ENCODE measurements at places on chromosomes 11 and 22. TPM values are rescaled to one million over a fixed set of nuclear protein-coding genes. Genes with fewer than 3 reads are reported as not detected.

GRCh38 chr11:70067591-70068341 lies 10.4 kb upstream of the ANO1 start:
- no peak for DNase-seq

- DNase-seq: no peak
Observed at GRCh38 chr11:59785818-59786217, 24.8 kb downstream of the MRPL16 start.

Gene CTNND1
- 28.9 TPM for polyA plus RNA-seq

DNA sequence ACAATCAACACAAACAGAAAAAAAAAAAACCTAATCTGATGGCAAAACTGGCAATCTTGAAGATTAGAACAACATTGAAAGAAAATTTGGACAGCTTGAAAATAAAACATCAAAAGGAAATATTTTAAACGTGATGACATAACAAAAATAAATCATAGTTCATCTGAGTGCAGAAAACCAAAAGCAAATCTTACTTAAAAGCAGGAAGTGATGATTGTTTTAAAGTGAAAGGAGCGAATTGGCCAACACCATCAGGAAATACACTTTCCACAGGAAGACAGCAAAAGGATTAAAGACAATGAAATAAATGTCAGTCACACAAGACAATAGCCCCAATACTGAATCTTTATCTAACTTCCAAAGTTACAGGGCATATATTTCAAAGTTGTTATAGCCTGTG lies 696.5 kb upstream of the CHORDC1 start:
- no peak for DNase-seq

Gene PANX1
- 4.4 TPM for polyA plus RNA-seq

Gene OR5P2
- not detected for polyA plus RNA-seq

Gene DDTL
- 4.9 TPM for polyA plus RNA-seq

DNA sequence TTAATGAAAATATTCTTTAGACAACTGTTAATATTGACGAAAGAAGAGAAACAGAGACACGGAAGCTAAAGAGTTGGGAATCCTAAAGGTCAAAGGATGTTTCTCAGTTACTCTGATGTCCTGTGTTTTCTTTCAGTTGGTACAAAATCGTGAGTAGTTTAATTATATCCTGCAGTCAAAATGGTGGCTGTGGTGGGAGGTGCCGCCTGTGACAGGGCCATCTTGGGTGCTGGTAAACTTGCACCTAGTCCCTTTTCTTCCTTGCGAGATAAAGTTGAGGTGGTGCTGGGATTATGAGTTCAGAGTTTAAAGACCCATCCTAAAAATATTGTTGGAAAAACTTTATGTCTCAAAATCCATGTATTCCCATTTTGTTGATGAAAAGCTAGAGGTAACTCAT lies 2.2 kb downstream of the CECR2 start:
- no peak for DNase-seq

GRCh38 chr11:77395460-77396173 lies 78.3 kb downstream of the PAK1 start:
- no peak for DNase-seq

GRCh38 chr22:46069521-46070214 lies 80.7 kb upstream of the PPARA start:
- DNase-seq: no peak

Gene MTFP1
- 132 TPM for polyA plus RNA-seq

DNA sequence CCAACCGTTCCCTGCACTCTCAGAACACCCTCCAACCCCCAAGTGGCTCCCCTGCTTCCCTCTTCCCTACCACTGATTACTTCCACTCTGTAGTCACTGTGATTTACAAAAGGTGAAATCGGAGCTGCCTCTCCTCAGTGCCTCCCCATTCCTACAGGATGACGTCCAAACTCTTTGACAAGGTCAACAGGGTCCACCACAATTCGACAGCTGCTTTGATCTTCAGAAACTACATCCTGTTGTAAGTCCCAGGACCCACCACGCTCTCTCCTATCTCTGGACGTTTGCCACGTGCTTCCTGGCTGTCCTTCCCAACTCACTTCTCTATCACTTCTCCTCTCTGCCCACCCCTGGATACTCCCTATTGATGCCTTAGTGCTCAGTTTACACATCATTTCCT lies 85.0 kb upstream of the EIF3D start:
- no peak for DNase-seq

DNA sequence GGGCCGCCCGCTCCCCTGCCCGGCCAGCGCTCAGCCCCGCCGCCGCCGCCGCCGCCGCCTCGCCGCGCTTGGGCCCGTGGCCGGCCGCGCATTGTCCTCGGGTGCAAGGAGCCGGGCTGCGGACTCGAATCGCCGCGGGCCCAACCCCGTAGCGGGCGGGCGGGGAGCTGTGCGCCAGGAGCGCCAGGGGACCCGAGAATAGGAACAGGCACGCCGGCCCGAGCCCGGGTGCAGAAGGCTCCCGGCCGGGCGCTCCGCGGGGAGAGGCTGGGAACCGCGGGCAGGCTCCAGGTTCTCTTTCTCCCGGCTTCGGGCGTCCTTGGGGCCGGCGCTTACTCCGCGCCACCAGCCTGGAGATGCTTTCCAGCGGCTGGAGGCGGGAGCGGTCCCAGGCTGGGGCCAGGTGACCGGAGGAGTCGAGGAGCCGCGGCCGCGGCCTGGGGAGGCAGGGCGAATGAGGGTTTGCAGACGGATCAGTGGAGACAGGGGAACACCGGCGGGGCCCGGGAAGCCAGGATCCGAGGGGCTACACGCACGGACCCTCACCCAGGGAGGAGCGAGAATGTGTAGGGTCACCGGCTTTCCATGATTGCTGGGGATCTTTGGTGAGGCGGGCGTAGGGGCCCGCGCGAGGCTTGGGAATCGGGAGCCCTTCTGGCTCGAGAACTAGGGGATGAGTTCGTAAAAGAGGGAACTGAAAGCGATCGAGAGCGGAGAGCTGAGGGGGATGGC lies 726 bp downstream of the PKNOX2 start:
- DNase-seq: no peak

Gene OR2D2
- not detected for polyA plus RNA-seq

DNA sequence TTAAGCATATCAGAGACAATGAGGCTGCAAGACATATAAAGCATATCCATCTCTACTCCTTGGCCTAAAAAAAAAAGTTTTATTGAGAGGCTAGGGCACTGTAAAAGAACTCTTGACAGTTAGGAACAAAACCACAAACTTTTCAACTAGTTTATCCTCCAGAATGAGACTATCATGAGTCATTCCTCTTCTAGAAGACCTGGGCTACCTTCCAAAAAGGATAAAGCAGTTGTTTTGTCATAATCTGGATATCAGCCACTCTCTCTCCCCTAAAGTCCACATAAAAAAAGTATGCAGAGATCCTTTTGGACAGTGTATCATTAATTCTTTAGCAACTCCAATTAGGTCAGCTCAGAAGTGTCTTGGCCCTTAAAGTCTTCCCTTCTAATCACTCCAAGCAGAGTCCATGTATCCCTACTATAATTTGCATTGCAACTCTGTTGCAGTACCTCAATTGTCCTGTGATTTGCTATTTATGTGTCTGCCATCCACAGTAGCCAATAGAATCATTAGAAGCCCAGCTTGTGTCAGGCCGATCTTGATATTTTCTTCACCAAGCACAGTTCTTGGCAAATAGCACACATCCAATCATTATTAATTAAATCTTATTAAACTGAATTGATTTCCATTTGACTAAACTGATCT lies 10.4 kb downstream of the OR51T1 start:
- DNase-seq: no peak

Gene IGLL5
- polyA plus RNA-seq: 0.32 TPM

Gene RAG2
- polyA plus RNA-seq: not detected

DNA sequence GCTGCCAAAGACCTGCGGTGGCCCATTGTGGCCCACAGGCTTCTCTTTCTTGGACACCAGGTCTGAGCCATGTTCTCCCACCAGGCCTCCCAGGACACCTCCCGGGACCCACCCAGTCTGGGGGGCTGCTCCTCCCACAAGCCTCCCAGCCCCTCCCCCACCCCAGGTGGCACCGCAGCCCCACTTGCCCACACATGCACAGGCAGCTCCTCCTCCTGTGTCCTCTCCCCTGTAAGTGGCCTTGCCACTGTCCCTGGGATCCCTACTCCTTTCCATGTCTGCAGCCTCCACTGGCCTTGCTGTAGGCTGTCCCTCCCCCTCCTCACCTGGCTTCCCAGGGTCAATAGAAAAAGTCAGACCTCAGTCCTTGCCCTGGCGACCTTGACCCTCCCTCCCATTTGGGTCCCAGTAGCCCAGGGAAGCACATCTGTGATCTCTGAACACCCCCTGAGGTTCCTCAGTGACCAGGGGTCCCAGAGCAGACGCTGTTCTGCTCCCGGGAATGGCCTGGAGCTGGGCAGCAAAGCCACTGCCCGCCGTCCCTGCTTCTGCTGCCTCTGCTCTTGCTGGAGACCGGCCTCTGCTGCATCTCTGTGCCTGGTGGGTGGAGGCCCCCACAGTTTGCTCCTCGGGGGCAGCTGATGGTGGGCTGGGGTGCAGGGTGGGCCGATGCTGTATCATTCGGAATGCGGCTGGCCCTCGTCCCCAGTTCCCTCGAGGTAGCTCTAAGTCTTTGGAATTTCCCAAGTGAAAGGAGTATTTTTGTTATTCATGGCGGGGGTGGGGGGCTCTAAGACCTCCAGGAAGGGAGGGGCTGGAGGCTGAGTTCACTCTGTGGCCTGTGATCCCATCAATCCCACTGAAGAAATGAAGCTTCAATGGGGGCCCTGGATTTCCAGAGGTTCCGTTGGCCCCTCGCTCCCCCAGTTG lies 43.6 kb downstream of the ARHGAP8 start:
- DNase-seq: no peak
